Testis (tissue), 5 donors: ENCODE measurements at places on chromosomes 12 and 14.

- H3K4me1 ChIP-seq, result no peaks in the 10 kb centered on the region
- no peak overlapping the region for H3K27ac ChIP-seq
- no peak overlapping the region for H3K4me3 ChIP-seq
- no peak for DNase-seq
Observed at GRCh38 chr14:88437658-88438057, 52.2 kb downstream of the SPATA7 start.

GRCh38 chr12:39618701-39619100, 902 bp downstream of the ABCD2 start:
- no peak overlapping the region for H3K4me3 ChIP-seq
- H3K4me1 ChIP-seq, result no peaks in the 10 kb centered on the region
- H3K27me3 ChIP-seq, result no peaks in the 10 kb centered on the region
- no peak overlapping the region for H3K27ac ChIP-seq

DNA sequence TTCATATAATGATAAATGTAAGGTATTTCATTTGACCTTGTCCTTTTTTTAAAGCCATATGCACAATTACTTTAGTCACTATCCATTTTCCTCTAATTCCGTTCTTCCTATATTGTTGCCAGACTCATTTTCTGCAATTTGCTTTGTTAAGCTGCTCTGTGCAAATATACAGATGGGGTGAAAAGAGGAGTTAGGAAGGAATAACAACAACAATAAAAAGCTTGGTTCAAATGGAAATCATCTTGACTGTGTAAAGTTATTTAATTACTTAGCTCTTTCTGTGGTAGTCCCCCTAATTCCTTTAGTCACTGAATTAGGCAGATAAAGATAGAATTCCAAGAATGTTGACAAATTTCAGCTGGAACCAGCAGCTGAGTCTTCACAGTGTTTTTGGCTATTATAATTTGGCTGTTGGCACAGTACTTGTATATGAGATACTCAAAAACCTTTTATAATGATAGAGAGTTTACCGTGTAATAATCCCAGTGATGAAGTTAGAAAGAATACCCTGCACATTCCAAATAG, 838.0 kb downstream of the RPS29 start:
- no peaks in the 10 kb centered on the region for H3K4me1 ChIP-seq
- no peaks in the 10 kb centered on the region for H3K36me3 ChIP-seq
- no peak overlapping the region for H3K4me3 ChIP-seq
- no peaks in the 10 kb centered on the region for H3K27me3 ChIP-seq

DNA sequence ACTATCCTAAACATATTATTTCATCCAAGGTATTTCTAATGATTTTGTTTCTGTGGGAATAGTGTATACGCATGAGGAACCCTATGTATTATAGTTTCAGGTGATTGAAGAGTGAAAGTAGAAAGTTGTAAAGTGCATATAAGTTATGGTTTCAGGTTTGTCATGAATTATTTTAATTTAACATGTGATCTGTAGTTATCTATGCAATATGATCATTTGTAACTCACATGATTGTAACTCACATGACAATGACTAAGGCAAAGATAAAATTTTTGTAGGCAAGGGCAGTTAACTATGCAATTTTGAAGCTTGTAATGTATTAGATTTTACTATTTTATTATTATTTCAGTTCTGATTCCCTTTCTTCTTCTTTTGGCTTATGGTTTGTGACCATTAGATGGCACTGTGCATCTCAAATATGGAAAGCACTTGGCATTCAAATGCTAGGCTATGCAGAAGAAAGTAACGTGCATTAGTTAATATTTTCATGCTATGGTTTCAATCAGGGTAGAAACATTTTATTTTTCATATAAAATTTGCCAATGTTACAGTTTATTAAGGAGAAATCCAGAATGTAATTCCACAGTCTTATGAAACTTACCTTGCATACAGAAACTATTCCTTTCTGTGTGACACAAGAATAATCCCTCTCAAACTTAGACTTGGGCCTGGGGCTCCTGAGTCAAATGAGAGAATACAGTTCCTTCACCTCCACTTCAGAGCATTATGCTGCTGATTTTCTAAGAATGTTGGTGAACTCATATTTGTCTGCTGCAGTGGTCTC, 15.8 kb upstream of the TMEM30B start:
- DNase-seq, result no peak
- H3K4me3 ChIP-seq, result no peak overlapping the region
- H3K27me3 ChIP-seq, result no peaks in the 10 kb centered on the region
- no peaks in the 10 kb centered on the region for H3K36me3 ChIP-seq
- H3K27ac ChIP-seq, result no peak overlapping the region
- peaks cover 4% of the 10 kb centered on the region for H3K4me1 ChIP-seq

GRCh38 chr12:49843411-49843810, 505 bp upstream of the BCDIN3D start:
- H3K4me1 ChIP-seq, result peaks cover 15% of the 10 kb centered on the region
- H3K36me3 ChIP-seq, result no peaks in the 10 kb centered on the region
- peak overlapping the region; percentile 64 for H3K27ac ChIP-seq

- DNase-seq, result no peak
- H3K4me1 ChIP-seq, result no peaks in the 10 kb centered on the region
- no peaks in the 10 kb centered on the region for H3K36me3 ChIP-seq
- no peak overlapping the region for H3K27ac ChIP-seq
Observed at GRCh38 chr12:55757701-55758100, 14.8 kb downstream of the GDF11 start.

GRCh38 chr12:23560611-23561010, 388.9 kb downstream of the SOX5 start:
- DNase-seq, result no peak
- H3K4me3 ChIP-seq, result no peak overlapping the region
- no peak overlapping the region for H3K27ac ChIP-seq
- H3K36me3 ChIP-seq, result no peaks in the 10 kb centered on the region
- H3K4me1 ChIP-seq, result no peaks in the 10 kb centered on the region

DNA sequence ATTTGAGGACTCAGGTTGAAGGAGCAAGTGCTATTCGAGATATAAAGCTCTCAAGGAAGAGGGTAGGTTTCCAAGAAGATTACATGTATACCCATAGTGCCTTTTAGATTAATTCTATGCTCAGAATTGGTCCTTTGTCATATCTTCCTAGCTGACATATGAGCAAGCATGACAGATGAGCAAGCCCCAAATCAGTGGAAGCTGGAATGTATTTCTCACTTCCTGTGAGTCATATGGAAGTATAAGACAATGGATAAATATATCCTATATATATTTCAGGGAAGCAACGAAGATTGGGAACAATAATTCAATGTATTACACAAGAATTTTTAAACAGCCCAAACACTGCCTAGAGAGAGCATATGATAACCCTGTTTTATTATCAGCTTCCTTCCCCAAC, 674.1 kb upstream of the ATXN7L3B start:
- no peak overlapping the region for H3K4me3 ChIP-seq
- H3K4me1 ChIP-seq, result no peaks in the 10 kb centered on the region
- no peaks in the 10 kb centered on the region for H3K27me3 ChIP-seq
- H3K27ac ChIP-seq, result no peak overlapping the region
- H3K36me3 ChIP-seq, result no peaks in the 10 kb centered on the region

- DNase-seq, result no peak
- no peak overlapping the region for H3K27ac ChIP-seq
- no peaks in the 10 kb centered on the region for H3K27me3 ChIP-seq
- no peak overlapping the region for H3K4me3 ChIP-seq
- H3K36me3 ChIP-seq, result no peaks in the 10 kb centered on the region
- H3K4me1 ChIP-seq, result no peaks in the 10 kb centered on the region
Observed at GRCh38 chr12:59499774-59500173, 96.1 kb upstream of the SLC16A7 start.

GRCh38 chr14:38175658-38176057, 32.0 kb upstream of the SSTR1 start:
- no peak overlapping the region for H3K27ac ChIP-seq
- no peak for DNase-seq
- H3K4me3 ChIP-seq, result no peak overlapping the region

GRCh38 chr14:98924046-98924445, 348.0 kb downstream of the BCL11B start:
- no peak overlapping the region for H3K4me3 ChIP-seq
- H3K27me3 ChIP-seq, result no peaks in the 10 kb centered on the region
- H3K4me1 ChIP-seq, result no peaks in the 10 kb centered on the region
- no peaks in the 10 kb centered on the region for H3K36me3 ChIP-seq
- no peak for DNase-seq

- H3K4me3 ChIP-seq, result no peak overlapping the region
- H3K27ac ChIP-seq, result no peak overlapping the region
- peaks cover 63% of the 10 kb centered on the region for H3K4me1 ChIP-seq
- H3K36me3 ChIP-seq, result no peaks in the 10 kb centered on the region
- no peak for DNase-seq
Observed at GRCh38 chr14:73762375-73762822, 48.2 kb upstream of the PNMA1 start.

DNA sequence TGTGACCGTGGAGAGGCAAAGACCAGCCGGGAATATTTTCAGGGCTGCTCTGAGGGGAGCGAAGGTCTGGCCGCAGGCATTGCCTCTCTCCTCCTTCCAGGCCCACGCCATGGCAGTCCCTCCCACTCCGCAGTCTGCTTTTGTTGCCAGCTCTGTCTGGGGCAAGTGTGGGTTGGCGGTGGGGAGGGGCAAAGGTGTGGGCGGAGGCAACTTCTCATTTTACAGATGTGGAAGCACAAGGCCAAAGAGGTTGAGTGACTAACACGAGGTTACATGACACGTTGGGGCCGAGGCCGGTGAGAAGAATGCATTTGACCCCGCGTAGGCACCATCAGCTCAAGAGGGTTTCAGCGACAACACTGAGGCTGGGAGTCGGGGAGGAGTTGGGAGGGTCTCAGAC, 6.1 kb upstream of the FAIM2 start:
- H3K4me1 ChIP-seq, result no peaks in the 10 kb centered on the region
- no peaks in the 10 kb centered on the region for H3K36me3 ChIP-seq
- no peak overlapping the region for H3K4me3 ChIP-seq

GRCh38 chr14:22569106-22569736, 19.8 kb downstream of the DAD1 start:
- no peak overlapping the region for H3K4me3 ChIP-seq
- no peaks in the 10 kb centered on the region for H3K27me3 ChIP-seq
- H3K4me1 ChIP-seq, result peaks cover 10% of the 10 kb centered on the region
- H3K36me3 ChIP-seq, result no peaks in the 10 kb centered on the region
- DNase-seq, result no peak

DNA sequence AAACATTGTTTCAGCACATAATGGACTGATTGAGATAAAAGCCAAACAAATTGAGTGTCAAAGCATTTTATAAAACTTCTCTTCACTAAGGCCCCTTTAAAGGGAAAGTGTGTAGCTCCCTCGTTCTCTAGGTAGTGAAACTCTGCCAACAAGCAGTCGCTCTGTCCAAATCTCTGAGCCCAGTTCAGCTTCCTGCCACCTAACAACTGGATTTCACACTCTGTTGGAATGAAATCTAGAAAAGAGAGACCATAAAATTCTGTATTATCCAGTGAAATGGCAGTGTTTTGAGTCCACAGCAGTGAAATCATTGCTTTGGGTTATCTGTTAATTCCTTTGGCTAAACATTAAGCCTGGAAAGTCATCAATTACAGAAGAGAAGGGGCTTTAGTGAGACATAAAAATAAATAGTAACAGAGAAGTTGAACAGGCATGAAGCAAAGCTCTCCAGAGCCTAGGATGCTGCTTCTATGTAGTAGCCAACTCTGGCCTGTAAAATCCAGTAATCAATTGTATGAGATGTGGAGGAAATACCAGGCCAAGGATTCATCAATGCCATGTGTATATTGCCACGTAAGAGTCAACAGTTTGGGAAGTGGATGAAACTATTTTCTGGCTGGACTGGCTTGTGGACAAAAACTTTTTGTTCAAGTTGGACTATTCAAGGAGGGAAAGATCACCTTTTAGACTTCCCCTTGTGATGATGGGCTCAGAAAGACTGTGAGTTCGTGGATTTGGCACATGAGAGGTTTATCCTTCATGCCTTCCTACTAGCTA, 122.5 kb downstream of the WIF1 start:
- no peak overlapping the region for H3K27ac ChIP-seq
- no peaks in the 10 kb centered on the region for H3K4me1 ChIP-seq
- no peaks in the 10 kb centered on the region for H3K27me3 ChIP-seq

GRCh38 chr14:103188810-103189480, 65.7 kb downstream of the TNFAIP2 start:
- DNase-seq, result peak; percentile 52
- H3K4me1 ChIP-seq, result no peaks in the 10 kb centered on the region
- peak overlapping the region; percentile 45 for H3K27ac ChIP-seq

GRCh38 chr14:39912192-39913100, 480.2 kb upstream of the FBXO33 start:
- no peak overlapping the region for H3K27ac ChIP-seq
- H3K4me1 ChIP-seq, result no peaks in the 10 kb centered on the region
- H3K27me3 ChIP-seq, result no peaks in the 10 kb centered on the region
- no peak for DNase-seq
- no peaks in the 10 kb centered on the region for H3K36me3 ChIP-seq

DNA sequence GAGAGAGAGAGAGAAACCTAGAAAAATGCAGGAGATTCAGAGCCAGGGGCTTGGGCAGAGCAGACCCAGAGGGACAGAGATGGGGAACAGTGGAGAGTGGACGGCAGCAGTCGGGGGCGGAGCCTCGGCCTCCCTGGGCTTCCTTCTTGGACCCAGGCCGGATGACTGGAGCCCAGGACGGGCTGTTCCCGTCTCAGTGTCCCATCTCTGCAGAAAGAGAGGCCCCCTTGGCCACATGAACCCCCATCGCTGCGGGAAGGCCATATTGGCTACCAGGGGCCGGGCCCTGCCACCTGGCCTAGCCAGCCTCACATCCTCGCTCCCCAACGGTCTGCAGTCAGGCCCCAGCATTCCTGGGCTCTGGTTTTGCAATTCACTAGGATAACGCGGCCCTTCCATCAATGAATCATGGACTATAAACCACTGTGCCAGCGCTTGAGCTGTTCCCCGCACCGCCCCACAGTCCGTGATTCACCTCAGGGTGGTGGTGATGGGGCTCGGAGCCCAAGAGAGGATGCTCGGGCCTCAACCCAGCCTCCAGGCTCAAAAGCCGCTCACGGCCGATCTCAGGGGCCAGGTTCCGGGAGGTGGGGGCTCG, 116.5 kb downstream of the RFLNA start:
- peaks cover 42% of the 10 kb centered on the region for H3K4me1 ChIP-seq
- H3K27me3 ChIP-seq, result no peaks in the 10 kb centered on the region
- DNase-seq, result peak; percentile 81
- no peaks in the 10 kb centered on the region for H3K36me3 ChIP-seq
- H3K27ac ChIP-seq, result peak overlapping the region; percentile 43
- no peak overlapping the region for H3K4me3 ChIP-seq

- H3K36me3 ChIP-seq, result no peaks in the 10 kb centered on the region
- no peak overlapping the region for H3K27ac ChIP-seq
- peaks cover 3% of the 10 kb centered on the region for H3K4me1 ChIP-seq
- H3K4me3 ChIP-seq, result no peak overlapping the region
- H3K27me3 ChIP-seq, result no peaks in the 10 kb centered on the region
- no peak for DNase-seq
Observed at GRCh38 chr12:92769124-92769901, 66.5 kb downstream of the PLEKHG7 start.
